Aorta (tissue), 5 donors: ENCODE measurements at places on chromosomes 3 and 15.

- no peaks in the 10 kb centered on the region for H3K4me1 ChIP-seq
- no peaks in the 10 kb centered on the region for H3K36me3 ChIP-seq
- H3K27me3 ChIP-seq, result peaks cover 2% of the 10 kb centered on the region
- H3K27ac ChIP-seq, result no peak overlapping the region
- H3K4me3 ChIP-seq, result no peak overlapping the region
Observed at GRCh38 chr3:26558257-26558656, 64.3 kb upstream of the LRRC3B start.

DNA sequence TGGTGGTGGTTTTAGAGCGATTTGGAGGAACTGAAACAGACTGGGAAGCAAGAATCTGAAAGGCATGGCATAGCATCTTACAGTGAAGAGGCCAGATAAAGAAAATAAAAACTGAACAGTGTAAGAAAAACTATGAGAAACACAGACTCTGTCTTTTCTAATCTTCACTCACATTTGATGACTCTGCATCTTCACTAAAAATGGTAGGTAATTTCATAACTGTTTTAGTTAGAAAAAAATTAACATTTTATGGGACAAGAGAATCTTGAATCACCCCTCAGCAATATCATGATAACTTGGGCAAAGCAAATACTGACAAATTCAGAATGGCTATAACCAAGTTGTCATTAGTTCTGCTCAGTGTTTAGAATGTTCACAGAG, 812.6 kb downstream of the MCTP2 start:
- H3K4me1 ChIP-seq, result no peaks in the 10 kb centered on the region
- no peak for DNase-seq
- H3K27me3 ChIP-seq, result no peaks in the 10 kb centered on the region
- no peak overlapping the region for H3K27ac ChIP-seq
- no peak overlapping the region for H3K4me3 ChIP-seq
- no peaks in the 10 kb centered on the region for H3K36me3 ChIP-seq

GRCh38 chr15:80480909-80481308, 76.7 kb downstream of the ARNT2 start:
- H3K27ac ChIP-seq, result no peak overlapping the region
- H3K4me1 ChIP-seq, result no peaks in the 10 kb centered on the region
- no peak overlapping the region for H3K4me3 ChIP-seq

DNA sequence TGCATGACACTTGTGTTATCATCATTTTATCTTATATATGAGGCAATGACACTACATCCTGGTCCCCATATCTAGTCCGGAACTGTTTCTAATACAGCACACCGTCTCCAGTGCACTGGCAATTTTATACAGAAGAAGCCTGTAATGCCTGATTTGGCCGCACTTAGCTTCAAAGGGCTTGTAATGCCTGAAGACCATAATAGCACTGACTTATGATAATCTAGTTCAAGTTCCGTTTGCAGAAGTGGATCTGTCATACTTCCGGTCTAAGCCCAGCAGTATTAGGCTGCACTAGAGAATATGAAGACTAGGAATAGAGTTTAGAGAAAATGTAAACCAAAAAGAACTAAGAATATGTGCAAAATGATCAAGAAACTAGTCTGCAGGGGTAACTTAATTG, 1.3 kb downstream of the BNIP2 start:
- DNase-seq, result no peak
- H3K4me1 ChIP-seq, result no peaks in the 10 kb centered on the region
- H3K36me3 ChIP-seq, result no peaks in the 10 kb centered on the region
- no peaks in the 10 kb centered on the region for H3K27me3 ChIP-seq
- H3K27ac ChIP-seq, result no peak overlapping the region

DNA sequence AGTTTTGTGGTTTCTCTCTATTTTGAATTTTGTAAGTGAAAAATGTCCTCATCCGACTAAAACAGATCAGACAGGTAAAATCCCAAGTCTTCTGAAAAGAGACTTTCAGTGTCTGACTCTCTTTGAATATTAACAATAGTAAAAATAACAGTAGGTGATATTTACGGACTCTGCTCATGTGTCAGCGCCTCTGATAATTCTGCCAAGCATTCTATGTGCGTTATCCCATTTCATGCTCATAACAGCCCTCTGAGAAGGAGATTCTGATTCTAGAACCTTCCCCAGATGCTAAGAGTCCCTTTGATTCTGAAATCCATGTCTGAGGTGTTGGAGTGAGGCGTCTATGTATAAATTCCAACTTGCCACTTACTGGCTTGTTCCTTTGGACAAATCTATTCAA, 282.8 kb downstream of the FEZF2 start:
- no peaks in the 10 kb centered on the region for H3K36me3 ChIP-seq
- H3K27me3 ChIP-seq, result no peaks in the 10 kb centered on the region
- DNase-seq, result no peak
- H3K4me3 ChIP-seq, result no peak overlapping the region

DNA sequence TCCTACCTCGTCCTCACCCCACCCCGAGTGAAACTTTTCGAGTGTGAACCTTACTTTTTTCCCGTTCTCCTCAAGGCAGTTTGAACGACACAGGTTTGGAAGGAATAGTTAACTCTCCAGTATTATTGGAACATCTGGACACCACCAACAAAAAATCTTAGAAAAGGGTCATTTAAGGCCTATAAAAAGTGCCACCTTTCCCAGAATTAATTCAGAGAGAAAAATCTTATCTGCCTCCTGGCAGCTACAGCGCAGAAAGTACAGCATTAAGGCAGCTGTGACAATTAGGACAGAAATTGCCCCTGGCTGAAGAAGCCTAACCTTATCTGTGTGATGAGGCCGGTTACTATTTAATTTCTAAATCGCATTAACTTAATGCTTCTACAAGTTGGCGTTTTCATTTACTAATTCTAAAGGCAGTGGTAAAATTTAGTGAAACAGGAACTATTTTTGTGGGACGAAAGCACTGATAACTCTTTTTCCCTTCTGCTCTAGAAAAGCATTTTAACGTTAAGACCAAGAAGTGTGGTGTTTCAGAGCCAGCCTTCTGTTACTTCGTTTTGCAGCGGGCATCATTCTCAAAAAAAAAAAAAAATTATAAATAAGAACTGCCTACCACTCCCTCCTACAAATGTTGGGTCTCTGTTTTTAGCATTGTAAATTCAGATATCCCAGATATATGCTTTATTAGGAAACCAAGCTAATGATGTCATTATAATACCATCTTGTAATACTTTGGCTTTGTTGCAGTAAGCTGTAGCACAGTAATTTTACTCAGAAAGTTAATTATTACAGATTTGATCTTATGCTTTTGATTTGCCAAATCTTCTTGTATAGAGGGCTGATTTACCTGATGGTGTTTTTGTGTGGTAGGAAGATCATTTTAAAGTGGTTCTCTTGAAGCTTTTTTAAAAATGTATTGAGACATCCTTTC, 1.4 kb downstream of the ATP11B start:
- H3K27ac ChIP-seq, result no peak overlapping the region
- no peaks in the 10 kb centered on the region for H3K36me3 ChIP-seq
- H3K27me3 ChIP-seq, result no peaks in the 10 kb centered on the region
- no peaks in the 10 kb centered on the region for H3K4me1 ChIP-seq
- H3K4me3 ChIP-seq, result peak overlapping the region; percentile 97
- no peak for DNase-seq

DNA sequence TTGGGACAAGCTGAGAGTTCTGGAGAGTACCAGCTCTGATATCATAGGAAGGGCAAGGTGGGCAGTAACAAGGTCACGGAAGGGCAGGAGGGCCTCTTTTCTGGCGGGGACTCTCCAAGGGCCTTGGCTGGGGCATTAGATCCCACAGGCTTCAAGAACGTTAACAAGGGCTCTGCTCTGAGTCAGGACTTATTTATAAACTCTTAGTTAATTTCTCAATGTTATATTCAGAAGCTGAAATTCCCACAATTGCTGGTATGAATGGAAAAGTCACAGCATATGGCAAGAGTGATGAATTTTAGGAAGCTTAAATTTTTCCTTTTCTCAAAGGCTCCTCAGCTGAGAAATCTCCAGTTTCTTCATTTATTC, 320.2 kb upstream of the TBC1D5 start:
- no peaks in the 10 kb centered on the region for H3K4me1 ChIP-seq
- no peaks in the 10 kb centered on the region for H3K36me3 ChIP-seq
- no peak overlapping the region for H3K4me3 ChIP-seq
- H3K27ac ChIP-seq, result no peak overlapping the region

- H3K36me3 ChIP-seq, result no peaks in the 10 kb centered on the region
- H3K4me1 ChIP-seq, result no peaks in the 10 kb centered on the region
- no peak overlapping the region for H3K4me3 ChIP-seq
- H3K27ac ChIP-seq, result no peak overlapping the region
- no peak for DNase-seq
Observed at GRCh38 chr3:16147220-16147994, 27.1 kb upstream of the GALNT15 start.

DNA sequence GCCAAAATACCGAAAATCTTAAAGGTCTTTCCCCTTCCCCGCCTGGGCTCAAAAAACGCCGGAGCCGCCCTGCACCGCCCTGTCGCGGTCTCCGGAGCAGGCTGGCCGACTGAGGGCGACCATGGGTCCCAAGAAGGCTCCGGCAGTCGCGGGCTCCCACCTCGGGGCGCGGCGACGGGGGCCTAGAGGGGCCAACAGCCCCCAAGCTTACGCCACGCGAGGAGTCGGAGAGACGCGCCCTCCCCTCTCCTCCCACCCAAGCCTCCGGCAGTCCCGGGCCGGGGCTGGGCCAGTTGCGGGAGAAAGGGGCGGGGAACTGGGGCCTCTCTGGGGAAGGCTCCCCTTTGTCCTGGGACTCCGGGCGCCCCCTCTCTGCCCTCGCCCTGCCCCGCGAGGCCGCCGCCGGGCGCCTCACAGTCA, 69.2 kb downstream of the GOLGA8B start:
- H3K27me3 ChIP-seq, result no peaks in the 10 kb centered on the region
- H3K4me3 ChIP-seq, result peak overlapping the region; percentile 76
- H3K4me1 ChIP-seq, result no peaks in the 10 kb centered on the region
- peak; percentile 62 for DNase-seq

GRCh38 chr3:108329947-108330346, 33.6 kb downstream of the HHLA2 start:
- DNase-seq, result no peak
- no peak overlapping the region for H3K4me3 ChIP-seq
- H3K4me1 ChIP-seq, result peaks cover 3% of the 10 kb centered on the region
- H3K36me3 ChIP-seq, result no peaks in the 10 kb centered on the region
- H3K27me3 ChIP-seq, result no peaks in the 10 kb centered on the region
- no peak overlapping the region for H3K27ac ChIP-seq

- no peak overlapping the region for H3K27ac ChIP-seq
- no peaks in the 10 kb centered on the region for H3K36me3 ChIP-seq
- no peak overlapping the region for H3K4me3 ChIP-seq
- no peak for DNase-seq
Observed at GRCh38 chr15:73732930-73733329, 20.2 kb downstream of the INSYN1 start.

DNA sequence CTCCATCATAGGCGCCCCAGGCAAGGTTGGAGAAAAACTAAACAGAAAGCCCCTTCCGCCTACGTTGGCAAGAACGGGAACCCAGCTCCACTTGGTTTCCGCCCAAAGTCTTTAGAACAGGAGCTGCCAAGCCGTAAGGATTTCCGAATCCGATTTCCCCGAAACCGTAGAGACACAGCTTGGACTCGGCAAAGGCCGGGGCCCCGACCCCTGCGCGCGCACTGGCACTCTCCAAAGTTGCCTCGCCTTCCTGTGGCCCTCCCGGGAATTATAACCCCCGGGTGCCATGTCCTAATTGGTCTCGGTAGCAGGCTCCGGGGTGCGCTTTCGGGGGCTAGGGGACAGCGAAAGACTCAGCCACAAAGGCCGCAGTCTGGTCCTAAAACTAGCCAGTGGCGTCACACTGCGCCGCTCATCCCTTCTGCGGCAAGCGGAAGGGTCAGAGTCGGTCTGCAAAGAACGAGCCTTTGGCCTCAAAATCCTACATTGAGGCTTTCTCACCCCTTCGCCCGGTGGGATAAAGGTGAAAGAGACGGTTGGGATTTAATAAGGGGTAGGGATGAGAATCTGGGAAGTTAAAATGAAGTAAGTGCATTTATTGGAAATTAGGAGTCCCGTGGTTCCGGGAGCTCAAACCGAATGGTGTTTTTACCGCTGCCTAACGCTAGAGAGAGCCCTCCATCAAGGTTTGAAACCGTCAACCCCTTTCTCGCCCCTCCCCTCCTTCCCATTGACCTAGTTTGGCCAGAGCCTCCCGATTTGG, 6.8 kb downstream of the BCL6 start:
- peaks cover 3% of the 10 kb centered on the region for H3K4me1 ChIP-seq
- peak overlapping the region; percentile 46 for H3K27ac ChIP-seq
- H3K36me3 ChIP-seq, result no peaks in the 10 kb centered on the region
- DNase-seq, result peak; percentile 93
- H3K27me3 ChIP-seq, result no peaks in the 10 kb centered on the region
- H3K4me3 ChIP-seq, result peak overlapping the region; percentile 69

DNA sequence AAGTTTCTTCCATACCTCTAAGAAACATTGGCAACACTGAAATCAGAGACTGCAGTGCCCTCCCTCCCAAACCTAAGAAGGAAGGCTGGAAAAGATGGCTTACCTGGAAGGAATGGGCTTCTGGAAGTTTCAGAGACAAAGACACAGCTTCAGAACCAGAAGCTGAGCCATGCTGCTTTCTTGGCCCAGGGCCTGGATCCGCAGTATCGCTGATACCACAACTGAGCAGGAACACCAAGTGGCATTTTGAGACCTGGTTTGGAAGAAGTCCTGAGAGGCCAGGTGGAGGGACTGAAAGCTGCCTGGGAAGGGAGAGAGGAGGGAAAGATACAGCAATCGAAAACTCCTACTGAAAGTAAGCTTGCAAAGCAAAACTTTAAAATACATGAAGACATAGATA, 19.8 kb downstream of the GPR160 start:
- H3K4me3 ChIP-seq, result no peak overlapping the region
- H3K36me3 ChIP-seq, result no peaks in the 10 kb centered on the region
- no peak for DNase-seq
- H3K27ac ChIP-seq, result no peak overlapping the region
